ENCODE measurements at places on chromosomes 16 and 17.
A peak's percentile ranks its signal among the peaks of the same experiment; 100 is the strongest.

DNA sequence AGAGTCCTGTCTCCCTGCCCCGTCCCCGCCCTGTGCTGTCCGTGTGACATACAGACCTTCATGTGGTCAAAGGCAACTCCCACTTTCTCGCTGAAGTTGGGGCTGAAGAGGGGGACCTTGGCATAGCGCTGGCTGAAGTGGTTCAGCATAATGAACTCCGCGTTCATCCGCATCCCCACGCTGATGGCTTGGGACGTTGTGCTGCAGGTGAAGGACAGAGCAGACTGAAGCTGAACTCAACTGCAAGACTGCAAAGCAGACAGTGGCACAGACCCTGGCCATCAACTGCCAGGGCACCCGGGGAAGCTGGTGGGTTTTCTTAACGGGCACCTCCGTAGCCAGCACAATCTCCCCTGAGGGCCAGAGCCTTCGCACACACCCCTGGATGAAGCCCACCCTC, 24.2 kb downstream of the ELAC2 start:
- DNase-seq = no peak

GRCh38 chr17:43412166-43412565, 13.4 kb downstream of the ARL4D start:
- no peak for DNase-seq

DNA sequence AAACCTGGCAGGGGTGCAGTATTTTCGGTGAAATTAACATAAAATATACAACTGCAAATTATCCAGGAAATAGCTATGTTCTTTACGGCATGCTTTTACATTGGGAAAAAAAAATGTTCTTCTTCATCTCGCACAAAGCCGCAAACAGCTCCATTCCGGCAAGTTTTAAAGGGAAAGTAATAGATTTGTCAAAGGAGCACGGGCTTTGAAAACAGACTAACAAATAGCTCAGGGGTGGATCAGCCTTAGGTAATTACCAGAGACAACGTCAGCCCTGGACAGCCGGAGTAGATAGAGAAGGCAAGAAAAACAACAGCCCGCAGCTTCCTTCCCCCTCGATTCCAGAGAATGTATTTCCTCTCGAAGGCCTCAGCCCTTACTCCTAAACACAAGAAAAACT, 222.5 kb downstream of the C16orf78 start:
- DNase-seq = peak; percentile 76

DNA sequence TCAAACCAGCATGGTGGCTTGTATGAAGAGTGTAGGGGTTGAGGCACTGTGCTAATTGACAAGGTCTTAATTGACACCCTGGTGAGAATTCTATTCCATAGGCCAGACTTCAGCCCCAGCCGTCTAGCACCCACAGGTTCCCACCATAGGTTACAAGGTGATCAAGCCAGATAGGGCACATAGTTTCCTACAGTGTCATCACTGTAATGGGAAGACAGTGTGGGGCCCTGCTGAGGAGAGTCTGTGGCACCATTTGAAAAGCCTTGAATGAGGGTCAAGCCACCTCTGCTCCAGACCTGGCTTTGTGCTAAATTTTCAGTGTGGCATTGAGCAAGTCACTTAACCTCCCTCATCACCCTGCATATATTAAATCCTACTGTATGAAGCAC, 36.2 kb downstream of the YPEL2 start:
- DNase-seq = no peak

DNA sequence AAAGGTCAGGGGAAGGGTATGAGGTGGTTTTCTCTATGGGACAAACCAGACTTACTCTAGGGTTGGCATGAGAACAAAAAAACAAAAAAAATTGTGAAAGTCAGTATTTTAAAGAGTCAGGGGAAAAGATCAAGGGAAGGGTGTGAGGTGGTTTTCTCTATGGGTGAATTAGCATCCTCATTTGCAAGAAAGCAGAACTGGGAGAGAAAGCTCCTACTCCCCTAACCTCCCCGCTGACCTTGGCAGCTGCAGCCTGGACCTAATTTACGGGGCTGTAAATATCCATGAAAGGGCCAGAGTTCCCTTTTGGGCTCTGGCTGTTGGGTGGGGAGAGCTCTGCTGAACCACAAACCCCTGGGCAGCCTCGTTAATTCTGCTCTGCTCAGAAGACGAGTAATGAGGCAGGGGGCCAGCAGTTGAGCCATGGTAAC, 10.6 kb downstream of the RHBDL3 start:
- no peak for DNase-seq

- no peak for DNase-seq
Measured at GRCh38 chr17:80116921-80117380, 15.6 kb downstream of the GAA start.

DNA sequence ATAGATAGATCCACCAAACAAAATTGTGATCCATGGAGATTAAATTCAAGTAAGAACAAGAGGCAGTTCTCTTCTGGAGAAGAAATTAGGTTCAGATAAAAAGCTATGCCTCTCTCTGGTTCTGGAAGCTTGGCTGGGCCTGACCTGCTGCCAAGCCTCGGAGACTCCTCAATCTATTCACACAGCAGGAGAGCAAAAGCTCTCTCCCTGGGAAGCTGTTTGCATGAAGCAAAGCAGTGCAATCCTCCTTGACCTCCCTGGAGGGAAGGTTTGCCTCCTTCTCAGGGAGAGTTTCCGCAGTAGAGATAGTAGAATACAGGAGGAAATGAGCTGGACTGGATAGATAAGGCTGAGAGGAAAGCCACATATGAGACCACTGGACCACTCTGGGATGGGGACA, 78.1 kb upstream of the GNAO1 start:
- DNase-seq = no peak

- DNase-seq = no peak
Measured at GRCh38 chr17:60598001-60598736, 1.8 kb upstream of the PPM1D start.

GRCh38 chr17:75317671-75318070, 28.4 kb upstream of the SLC25A19 start:
- no peak for DNase-seq

- DNase-seq = no peak
Measured at GRCh38 chr17:46886310-46886663, 34.9 kb downstream of the WNT9B start.

DNA sequence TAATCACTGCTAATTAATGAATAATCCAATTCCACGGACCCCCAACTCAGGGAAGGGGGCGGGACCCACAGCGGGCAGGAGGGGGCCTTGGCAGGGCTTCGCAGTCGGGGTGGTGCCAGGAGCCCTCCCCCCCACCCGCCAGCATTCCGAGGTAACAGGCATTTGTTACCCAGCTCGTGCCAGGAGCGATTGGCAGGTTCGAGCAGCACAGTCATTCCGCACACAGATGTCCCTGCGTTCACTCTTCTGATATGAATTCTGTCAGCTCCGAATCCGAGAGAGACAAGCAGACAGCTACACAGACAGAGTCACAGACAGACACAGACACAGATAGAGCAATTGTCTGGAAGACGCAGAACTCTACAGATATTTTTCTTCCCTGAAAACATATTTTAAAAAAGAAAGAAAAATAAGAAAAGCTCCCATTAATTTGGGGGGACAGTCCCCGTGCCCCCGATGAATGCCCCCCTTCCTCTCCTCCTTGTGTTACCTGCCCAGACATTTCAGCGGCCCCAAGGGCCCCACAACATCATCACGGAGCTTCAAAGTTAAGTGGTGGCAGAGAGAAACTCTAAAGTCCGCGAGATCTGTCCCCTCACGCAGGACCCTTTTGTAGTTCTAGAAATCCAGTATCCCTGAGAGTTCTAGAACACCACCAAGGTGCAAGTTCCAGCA, 10.2 kb downstream of the NEUROD2 start:
- no peak for DNase-seq

Measured in fibroblast of skin of back (primary cell).